ENCODE measurements at places on chromosomes 5 and 9. TPM values are rescaled to one million over a fixed set of nuclear protein-coding genes. Genes with fewer than 3 reads are reported as not detected.

DNA sequence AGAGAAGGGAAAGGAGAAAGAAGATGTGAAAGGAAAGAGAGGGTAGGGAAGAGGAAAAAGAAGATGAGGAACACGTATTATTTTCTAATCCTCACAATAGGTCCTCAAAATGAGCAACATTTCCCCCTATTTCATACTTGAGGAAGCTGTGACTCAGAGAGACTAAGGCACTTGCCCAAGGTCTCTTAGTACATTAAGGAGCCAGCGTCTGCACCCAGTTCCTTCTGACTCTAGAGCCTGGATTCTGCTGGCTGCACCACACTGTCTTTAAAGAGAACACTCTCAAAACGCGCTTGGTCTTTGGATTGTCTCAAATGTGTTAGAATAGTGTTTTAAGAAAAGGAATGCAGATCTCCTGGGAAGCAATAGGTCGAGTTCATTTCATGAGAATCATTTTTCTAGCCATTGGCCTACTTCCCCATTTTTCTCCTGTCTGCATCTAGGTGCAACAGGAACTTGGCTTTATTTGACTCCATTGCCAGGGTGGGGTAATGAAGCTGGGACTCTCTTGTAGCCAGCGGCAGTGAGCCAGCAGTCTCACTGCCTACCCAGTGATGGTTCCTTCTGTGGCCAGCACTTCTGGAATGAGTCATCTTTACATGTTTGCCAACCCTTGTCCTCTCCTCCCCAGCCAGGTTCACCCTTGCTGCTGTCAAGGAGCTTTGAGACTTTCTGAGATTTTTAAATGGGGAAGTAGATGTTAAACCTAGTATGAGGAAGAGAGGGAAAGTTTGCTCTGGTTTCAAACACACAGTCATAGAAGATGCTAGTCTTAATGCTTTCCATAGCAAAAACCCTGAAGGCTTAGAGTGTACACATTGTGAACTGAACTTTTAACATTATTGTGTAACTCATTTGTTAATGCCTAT is 82.7 kb downstream of the DOCK8 start:
- DNase-seq, result no peak

DNA sequence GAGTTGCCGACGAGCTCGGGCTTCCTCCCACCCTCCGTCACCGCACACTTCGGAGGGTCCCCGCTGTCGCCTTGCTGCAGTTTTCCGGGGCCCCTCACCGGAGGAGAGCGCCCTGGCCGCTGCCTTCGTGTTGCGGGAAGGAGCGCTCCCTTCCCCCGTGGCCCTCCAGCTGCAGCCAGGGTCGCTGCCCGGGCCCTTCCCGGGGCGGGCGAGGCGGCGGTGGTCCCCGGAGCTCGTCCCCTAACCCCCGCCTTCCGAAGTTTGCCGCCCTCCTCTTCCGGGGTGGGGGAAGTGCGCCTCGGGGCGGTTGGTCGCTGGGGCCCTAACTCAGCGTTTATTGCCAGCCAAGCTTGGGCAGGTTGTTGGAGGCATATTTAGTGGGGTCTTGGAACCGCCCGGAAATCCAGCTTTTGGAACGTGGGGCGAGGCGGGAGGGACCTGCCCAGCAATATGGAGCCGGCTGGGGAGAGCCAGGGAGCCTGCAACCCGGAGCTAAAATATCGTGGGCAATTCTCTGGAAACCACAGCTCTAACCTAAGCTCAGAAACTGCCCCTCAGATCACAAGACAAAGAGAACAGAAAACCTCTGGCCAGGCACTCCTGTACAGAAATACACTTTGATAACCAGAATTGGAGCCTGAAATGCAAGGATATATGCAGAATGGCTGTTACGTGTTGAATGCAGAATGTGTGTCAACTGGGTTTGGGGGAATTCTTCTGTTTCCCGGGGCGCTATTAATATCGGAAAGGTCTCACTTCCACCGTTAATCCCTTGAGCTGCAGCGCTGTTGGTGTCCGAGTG is 890 bp downstream of the PIK3R1 start:
- DNase-seq, result peak; percentile 86

GRCh38 chr5:80346055-80346454 is 26.3 kb downstream of the SPZ1 start:
- peak; percentile 14 for DNase-seq

- no peak for DNase-seq
These were observed 452.4 kb upstream of the GRAMD2B start for GRCh38 chr5:125970631-125971307.

- no peak for DNase-seq
These were observed 15.8 kb downstream of the GABRB2 start for GRCh38 chr5:161530700-161531099.

- DNase-seq, result no peak
These were observed 243.0 kb downstream of the RAB3C start for GRCh38 chr5:58825899-58826298.

GRCh38 chr9:71647094-71647591 is 121.2 kb downstream of the CEMIP2 start:
- no peak for DNase-seq

Gene PLEKHG4B
- 0.13 TPM for total RNA-seq

Gene TMEM252
- 111 TPM for total RNA-seq

Gene CDC20B
- total RNA-seq, result not detected

Data from kidney (tissue), 22 donors.